Hepatocyte (in vitro differentiated cells): ENCODE measurements at places on chromosomes 3 and 15.

GRCh38 chr15:61025781-61026180 lies 203.3 kb downstream of the RORA start:
- no peak for DNase-seq

- DNase-seq = no peak
Observed at GRCh38 chr15:38189671-38190295, 62.9 kb upstream of the SPRED1 start.

DNA sequence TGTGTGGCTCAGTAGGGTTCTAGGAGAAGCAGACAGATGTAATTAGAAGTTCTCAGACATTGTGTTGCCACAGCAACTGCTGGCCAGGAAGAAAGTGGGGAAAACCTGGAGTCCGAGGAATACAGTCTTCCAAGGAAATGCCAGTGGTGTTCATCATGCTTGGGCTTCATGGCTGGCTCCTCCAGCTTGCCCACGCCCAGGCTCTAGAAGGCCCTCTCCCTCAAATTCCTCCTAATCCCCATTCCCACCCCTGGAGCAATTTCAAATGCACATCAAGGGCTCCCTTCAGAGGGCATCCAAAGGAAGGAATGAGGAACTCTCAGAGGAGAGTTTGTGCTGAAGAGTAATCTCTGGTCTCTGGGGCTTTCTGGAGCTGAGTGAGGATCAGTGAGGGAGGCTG lies 21.9 kb downstream of the FSTL1 start:
- no peak for DNase-seq

GRCh38 chr15:32843219-32843815 lies 125.5 kb downstream of the GREM1 start:
- no peak for DNase-seq

DNA sequence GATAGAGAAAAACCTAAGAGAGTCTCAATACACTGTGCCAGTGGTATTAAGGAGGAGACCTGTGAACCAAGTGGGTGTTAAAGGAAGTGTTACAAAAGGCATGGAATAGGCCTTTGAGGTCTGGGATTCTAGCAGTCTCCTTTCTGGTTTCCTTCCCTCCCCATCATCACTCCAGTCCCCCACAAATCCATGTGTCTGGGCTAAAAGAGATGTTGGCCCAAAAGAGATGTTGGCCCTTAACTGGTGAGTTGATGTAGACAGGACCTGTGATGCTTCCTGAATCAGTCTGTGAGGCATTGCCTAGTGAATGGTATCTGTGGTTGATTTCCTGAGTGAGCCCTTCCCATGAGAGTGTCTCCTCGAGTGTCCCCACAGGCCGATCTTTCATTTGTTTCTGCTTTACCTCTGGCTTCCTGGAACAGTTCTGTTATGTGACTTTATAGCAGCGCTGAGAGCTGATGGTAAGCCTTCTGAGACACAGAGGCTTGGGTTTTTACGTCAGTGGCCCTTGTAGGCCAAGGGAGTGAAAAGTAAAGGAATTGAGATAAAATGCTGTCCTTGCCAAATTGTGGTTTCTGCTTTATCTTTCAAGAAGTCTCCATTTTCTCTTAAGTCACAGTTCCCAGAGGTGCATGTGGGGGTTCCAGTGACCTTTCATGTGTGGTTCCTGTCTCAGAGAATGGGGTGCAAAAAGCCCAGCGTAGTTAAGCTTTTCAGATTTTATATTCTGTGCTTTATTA lies 87.8 kb downstream of the KLHL25 start:
- DNase-seq = peak; percentile 43

DNA sequence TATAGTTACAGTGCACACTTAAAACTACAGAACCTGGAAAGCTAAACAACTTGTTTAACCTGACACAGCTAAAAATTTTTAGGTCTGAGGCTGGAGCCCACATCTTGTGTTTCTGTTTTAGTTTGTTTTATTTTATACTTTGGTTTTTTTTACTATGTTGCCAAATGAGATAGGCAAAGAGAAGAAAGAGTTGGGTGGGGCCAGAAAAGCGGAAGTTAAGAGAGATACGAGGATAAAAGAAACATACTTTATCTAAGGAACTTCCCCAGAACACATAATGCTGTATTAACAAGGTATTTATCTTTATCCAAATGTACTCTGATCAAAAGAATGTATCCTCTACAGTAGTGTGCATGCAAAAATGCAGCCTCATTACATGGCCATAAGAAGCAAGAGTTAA lies 1145.7 kb downstream of the EPHA3 start:
- no peak for DNase-seq

- DNase-seq = peak; percentile 13
Observed at GRCh38 chr3:153158961-153159735, 2.9 kb upstream of the RAP2B start.

- DNase-seq = peak; percentile 58
Observed at GRCh38 chr15:33086500-33087121, 107.9 kb downstream of the FMN1 start.

- no peak for DNase-seq
Observed at GRCh38 chr15:83477808-83478537, 30.8 kb downstream of the SH3GL3 start.

- DNase-seq = no peak
Observed at GRCh38 chr3:183775781-183776180, 49.6 kb downstream of the MAP6D1 start.

DNA sequence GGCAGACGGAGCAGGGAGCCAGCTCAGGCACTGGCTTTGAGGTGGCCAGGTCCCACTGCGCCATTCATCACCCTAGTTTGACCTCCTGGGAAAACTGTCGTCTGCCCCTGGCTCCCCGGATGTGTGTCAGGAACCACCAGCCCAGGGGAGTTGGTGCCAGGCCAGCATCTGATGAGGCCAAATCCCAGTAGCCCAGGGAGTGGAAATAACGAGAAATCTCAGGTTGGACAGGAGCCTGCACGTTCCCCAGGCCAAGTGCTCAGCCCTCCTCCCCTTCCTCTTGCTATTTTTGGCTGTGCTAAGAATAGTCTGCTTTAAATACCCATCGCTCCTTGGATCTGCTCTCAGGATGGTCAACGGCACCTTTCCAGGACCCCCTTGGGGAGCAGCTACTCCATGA lies 93.1 kb upstream of the RPL32 start:
- no peak for DNase-seq

DNA sequence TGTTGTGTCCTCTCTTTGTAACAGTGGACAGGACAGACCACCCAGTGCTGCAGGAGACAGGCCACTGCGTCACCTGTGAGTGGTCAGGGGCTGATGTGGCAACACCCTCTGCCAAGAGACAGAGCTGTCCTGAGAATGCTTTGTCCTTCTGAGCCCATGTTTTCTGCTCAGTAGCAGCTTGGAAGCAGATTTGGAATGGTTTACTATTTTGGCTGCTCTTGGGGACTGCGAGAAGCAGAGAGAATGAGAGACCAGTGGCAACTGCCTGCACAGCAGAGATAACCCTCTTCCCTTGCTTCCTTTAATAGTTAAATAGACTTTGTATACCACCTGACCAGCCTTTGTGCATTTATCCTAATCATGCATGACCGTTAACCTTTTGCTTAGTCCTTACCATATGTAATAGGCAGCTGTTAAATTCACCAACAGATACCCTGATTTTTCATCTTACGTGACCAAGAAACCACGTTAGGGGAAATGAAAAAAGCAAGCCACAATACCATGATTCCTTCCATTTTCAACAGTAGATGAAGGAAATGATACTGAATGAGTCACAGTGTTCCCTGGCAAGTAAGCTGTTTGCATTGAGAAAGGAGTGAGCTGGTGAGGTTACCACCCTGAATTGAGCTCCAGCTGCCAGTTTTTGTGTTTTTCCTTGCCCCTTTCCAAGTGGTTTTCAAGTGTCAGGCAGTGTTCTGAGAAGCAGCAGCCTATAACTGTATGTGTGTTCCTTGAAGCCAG lies 35.5 kb downstream of the B3GALNT1 start:
- DNase-seq = no peak

DNA sequence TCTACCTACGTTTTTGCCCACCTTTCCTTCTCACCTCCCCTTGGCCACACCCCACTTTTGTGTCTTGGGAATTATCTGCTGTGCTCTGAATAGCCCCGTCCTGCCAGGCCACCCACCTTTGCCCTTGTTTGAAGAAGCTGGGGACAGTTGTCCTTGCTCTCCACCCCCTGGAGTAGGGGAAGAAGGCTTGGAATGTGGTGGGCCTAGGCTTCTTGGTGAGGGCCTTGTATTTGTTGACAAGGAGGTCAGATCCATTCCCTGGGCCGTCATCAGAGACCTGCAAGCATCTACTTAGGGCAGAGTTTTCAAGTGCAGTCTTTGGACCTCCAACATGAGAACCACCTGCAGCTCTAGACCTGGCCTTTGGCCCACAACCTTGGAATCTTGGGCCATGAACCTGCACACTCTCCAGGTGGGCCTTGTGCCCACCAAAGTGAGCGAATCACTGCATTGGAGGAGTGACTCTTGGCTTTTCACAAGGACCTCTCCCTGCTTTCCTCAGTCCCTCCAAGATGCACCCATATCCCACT lies 160.6 kb downstream of the APBA2 start:
- no peak for DNase-seq

- no peak for DNase-seq
Observed at GRCh38 chr3:34203386-34203785, 405.0 kb downstream of the PDCD6IP start.

DNA sequence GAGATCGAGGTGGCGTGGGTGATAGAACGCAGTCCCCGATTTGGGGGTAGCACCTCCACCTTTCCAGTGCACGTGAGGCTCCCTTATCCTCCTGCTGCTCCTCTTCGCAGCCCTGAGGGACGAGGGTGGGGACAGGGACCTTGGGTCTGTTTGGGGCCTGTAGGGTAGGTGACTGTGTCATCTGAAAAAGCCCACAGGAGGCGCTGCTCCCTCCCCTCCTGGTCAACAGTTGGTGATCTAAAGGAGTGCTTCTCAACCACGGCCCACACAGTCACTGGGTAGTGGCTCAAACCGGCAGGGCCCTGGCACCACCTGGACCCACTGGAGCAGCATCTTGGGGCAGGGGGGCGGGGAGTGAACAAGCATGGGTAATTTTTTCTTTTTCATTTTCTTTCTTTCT lies 7.1 kb downstream of the LRRK1 start:
- no peak for DNase-seq

DNA sequence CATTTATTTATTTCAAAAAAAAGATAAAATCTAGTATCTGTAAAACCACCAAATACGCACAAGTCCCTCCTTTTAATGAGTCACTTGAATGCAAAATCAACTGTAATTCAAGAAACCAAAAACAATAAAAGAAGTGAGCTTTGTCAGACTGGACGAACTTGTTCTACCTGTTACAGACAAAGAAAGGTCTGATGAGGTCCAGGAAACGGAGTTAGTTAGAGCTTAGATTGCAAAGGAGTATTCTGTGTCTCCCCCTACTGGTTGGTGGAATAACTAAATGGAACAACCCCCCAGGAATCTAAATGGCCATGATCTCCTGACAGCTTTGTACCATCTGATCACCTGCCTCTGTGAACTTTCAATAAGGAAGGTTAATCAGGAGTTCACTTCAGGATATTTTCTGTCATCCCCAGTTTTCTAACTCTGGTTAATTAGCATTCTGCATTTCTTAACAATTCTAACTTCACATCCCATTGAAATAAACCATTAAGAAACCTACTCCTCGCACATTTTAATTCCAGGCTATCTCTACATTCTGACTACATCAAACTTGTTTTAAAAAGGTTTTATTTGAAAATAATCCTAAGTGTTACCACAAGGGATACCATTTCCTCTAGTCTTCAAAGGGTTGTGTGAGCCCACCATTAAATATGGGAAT lies 333.0 kb upstream of the SATB1 start:
- DNase-seq = peak; percentile 85

GRCh38 chr3:22319446-22319845 lies 568.4 kb upstream of the ZNF385D start:
- no peak for DNase-seq

- no peak for DNase-seq
Observed at GRCh38 chr3:191383124-191383523, 52.8 kb upstream of the UTS2B start.

DNA sequence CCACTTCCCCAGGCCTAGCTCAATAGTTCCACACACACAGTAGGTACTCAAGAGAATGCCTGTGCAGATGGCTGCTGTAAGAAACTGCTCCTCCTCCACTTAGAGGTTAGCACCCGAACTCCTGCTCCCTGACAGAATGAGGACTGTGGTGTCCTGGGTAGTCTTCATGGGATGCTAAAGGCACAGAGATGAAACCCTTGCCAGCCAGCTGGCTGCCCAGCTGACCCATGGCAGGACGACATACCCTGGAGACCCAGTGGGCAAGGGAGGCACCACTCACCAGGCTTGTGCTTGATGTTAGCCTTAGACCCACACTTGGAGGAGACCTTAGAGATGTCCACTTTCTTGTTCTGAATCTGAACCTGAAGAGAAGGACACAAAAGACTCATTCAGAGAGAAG lies 54.2 kb downstream of the DHX30 start:
- DNase-seq = no peak

- DNase-seq = no peak
Observed at GRCh38 chr15:81270781-81271491, 53.0 kb downstream of the STARD5 start.

DNA sequence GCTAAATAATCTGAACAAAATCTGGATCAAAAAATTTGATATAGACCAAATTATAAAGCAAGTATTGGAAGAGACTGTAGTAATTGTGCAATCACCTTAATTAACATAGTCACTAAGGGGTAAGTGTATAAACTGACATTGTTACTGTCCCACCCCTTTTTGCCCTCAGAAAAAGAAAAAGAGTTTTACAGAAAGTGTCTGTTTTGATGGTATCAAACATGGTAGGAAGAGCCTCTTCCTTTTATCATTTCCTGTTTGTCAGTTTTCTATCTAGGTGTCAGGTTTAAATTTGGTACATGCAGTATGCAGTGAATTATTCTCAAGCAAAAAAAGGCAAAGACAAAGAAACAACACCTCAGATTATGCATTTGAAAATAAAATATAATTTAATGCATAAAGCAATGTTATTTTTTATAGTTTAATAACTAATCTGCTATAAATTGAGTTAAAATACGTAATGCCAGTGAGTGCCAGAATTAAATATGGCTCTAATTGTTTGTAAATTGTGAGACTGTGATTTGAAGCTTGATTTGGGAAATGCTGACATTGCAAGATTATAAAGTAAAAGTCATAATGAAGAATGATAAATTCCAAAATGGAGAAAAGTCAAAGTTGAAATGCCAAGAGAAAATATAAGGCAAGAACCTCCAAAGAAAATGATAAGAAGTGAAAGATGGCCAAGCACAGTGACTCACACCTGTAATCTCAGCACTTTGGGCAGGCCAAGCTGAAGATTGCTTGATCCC lies 30.3 kb upstream of the CMC1 start:
- DNase-seq = no peak
